ENCODE measurements at places on chromosomes 11 and 22.
A peak's percentile ranks its signal among the peaks of the same experiment; 100 is the strongest.

DNA sequence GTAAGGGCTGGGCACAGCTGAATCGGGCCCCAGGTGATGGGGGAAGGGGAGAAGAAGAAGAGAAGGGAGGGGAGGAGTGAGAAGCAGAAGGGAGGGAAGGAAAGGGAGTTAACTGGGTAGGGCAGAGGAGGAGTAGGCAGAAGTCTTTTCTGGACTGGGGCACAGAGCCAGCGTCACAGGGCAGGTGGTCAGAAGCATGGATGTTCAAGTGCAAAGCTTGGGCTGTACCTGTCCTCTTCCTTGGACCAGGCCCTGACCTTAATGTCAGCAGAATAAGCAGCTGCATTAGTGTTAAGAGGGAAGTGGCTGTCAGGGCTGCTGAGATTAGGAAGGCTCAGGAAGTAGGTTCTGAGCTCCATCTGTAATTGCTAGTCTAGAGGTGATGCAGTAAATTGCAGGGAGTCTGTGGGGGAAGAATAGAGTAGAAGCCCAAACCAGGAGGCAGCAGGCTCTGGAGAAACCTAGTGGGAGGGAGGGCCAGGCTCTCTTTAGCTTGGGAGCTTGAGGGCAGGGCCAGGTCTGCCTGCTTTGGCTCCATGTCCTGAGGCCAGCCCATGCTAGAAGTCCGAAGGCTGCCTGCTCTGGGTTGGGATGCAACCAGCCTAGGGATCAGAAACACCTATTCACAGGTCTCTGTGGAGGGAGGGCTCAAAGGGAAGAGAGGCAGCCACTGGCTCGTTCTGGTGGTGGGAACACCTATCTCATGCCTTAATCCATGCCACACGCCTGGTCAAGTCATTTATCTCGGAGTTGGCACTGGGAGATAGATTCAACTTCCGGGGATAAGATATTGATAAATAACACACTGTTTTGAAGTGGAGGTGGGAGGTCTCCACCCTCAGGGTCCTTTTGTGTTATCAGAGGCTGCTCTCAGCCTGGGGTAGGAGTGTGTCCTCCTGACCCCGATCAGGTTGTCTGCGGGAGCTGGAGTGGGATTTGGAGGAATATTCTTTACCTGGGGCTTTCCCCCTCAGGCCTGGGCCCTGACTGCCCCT lies 1.7 kb upstream of the UCP3 start:
- no peak for DNase-seq

DNA sequence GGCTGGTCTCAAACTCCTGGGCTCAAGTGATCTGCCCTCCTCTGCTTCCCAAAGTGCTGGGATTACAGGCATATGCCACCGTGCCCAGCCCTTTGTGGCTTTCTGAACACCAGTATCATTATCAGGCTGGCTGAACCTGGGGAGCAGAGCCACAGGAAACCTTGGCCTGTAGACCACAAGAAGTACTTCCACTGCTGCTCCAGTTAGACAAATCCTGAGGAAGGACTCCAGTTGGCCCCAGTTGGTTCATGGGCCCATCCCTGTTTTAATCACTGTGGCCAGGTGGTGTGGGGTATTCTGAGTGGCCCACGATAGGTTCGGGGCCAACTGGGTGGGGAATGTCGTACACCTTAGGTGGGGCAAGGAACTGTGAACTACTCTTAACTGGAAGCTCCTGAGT lies 5.5 kb upstream of the DUSP18 start:
- DNase-seq: no peak

DNA sequence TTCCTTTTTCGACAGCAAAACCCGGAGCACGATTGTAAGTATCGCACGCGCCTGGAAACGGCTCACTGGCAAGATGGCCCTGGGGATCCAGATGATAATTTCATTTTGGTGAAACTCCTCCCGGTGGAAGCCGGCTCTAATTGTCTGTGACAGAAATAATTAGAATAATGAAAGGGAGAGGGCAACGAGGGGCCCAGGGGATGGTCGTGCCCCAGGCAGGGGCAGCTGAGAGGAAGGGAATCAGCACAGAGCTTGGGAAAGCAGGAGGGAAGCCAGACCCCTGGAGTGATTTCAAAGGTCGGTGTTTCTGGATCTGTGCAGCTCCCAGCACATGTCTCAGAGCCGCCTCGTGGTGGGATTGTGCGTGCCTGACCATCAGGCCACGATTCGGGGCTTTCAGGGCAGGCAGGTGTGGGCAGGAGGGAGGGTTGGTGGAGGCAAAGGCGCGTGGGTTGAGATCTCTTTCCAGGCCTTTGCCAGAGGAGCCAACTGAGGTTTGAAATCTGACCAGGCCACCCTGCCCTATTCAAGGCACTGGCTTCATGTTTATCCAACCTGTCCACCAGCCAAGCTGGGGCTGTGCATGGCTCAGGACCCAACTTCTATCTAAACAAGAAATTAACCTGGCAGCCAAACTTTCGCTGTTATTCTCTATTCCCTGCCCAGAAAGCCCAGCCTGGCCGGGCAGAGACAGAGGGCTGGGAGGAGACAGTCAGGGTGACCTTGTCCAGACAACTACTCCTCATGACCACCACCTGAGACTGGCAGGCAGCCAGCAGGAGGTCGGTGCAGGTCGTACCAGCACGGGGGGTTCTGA lies 27.8 kb downstream of the ANO1 start:
- no peak for DNase-seq

- DNase-seq: no peak
Measured at GRCh38 chr11:130652671-130653335, 204.4 kb downstream of the ADAMTS15 start.

- no peak for DNase-seq
Measured at GRCh38 chr11:46119352-46120216, 1.7 kb downstream of the PHF21A start.

DNA sequence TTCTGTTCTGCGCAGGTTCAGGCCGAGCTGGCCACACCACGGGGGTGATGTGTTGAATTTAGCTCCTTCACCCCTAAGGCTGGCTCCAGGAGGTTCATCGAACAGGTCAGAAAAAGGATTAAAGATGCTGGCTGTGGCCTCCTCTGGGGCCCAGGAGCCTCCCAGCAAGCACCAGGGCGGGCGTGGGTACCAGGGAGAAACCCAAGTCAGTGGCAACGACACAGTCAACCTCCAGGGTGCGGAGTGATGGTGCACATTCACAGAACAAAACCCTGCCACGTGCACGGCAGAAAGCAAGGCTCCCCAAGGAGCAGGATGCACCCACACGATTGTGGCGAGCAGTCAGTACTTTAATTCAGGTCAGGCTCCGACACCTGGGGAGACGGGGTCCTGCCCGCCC lies 10.8 kb downstream of the C11orf24 start:
- no peak for DNase-seq

GRCh38 chr22:44702479-44703198 lies 635 bp downstream of the PRR5 start:
- no peak for DNase-seq

GRCh38 chr11:66183494-66184048 lies 84.9 kb upstream of the RAB1B start:
- no peak for DNase-seq

DNA sequence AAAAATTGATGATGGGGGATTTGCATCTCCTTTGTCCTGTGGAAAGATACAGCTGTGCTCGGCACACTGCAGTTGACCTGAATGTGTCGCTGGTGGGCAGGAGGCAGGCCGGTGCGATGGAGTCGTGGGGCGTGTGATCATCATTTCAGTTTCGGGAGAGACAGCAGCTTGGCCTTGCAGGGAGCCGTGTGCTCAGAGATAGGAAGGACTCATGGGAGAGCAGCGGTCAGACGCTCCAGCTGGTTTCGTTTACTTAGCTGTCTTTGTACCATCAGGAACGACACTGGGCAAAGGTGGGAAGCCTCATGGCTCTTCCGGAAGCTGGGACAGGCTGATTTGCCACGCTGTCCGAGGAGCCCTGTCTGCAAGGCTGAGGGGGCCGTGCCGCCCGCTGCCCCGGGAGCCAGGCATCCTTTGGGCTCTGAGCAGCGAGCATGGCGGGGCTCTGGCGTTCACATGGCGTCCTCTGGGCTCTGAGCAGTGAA lies 32.7 kb downstream of the GRAMD4 start:
- DNase-seq: no peak

- no peak for DNase-seq
Measured at GRCh38 chr11:74696500-74696899, 34.7 kb downstream of the CHRDL2 start.

DNA sequence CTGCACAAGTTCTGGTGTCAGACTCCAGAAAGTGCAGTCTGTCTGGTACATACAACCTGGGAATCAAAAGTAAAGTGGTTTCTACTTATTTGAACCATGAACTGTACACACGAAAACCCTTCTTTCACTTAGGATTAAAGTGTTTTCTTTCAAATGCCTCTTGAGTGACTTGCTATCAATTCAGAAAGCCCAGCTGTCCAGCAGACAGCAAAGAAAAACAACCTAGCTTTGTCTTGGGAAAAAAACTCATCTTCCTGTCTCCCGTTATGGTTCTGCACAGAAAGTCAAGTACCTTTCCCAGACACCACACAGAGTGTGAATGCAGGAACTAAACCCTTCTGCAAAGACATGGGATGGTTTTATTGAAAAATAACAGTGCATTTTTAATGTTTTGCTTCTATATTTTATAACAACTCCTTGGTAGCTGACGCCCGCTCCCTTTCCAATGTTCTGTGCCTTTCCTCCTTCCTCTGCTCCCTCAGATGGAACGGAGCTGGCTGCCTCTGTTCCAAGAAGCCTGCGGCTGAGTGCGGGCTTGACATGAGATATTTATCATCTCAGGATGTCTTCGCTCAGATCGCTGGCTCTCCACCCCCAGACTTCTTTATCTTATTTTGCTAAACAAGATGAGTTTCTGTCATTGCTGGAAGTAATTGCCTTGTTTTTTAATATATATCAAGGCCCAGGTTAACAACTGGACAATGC lies 322.3 kb upstream of the B3GAT1 start:
- no peak for DNase-seq

DNA sequence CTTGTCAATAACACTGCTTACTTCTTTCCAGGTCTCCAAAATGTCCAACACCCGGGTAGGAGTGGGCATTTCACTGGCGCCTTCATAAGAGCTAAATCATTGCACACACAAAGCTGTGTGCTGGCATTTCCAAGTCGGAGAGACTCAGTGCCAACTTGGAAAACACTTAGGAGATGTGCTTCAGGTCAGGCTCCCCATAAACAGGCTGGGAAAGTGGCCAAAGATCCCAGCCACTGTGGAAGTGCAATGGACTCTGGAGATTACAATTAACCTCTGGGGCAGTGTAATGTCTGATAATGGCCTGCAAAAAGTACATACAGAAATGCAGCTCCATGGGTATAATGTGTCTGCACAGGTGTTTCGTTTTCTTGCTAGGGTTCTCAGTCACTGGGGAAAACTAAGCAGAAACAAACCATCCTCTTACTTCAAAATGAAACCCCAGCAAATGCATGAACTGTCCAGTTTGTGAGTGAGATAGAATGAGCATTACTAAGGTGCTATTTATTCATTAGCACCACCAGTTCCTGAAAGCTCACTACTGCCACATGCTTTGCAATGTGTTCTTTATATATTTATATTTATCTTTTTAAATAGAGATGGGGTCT lies 79.0 kb downstream of the ABTB2 start:
- DNase-seq: no peak

DNA sequence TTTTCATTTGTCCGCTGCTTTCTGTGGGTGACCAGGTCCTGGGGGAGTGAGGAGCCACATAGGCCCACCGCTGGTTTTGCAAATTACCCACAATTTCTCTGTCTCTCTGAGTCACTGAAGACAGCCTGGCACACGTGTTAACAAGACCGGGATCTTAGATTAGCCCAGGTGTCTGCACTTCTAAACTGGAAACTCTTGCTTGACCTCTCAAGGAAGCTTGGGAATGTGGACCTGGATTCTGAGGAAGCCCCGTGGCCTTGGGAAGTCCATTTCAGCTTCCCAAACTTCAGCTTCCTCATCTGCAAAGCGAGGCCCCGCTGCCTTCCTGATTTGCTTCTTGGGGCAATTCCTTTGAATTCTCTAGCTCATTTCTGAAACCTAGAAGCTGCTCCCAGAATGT lies 119.9 kb downstream of the KIAA1671 start:
- no peak for DNase-seq

- peak; percentile 50 for DNase-seq
Measured at GRCh38 chr11:121722431-121723245, 269.9 kb upstream of the SORL1-AS1 start.

- no peak for DNase-seq
Measured at GRCh38 chr11:126526471-126526870, 171.0 kb downstream of the ST3GAL4 start.

DNA sequence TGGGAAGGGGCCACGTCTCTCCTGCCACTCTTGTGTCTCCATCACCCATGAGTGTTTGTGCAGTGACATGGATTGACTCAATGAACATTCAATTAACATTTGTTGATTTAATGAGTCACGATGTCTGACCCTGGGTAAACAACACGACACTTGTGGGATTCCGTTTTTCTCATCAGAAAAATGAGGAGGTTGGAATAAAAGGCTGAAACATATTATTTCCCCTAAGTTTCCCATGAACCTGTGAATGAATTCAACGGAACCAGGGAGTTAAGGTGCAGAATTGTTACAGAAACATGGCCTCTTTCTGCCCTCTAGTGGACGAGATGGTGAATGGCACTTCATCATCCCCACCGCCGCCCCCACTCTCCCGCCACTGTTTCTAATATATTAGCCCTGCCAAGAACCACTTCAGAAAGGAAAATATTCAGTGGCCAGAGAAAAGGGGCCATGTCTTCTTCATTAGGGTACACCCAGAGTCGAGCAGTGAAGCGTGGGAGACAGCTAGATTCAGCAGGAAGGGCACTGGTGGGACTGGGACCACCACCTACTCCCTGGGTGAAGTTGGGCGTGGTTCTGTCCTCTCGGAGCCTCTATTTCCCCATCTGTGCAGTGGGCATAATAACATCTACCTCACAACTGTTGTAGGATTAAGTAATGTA lies 46.3 kb upstream of the SYT13 start:
- DNase-seq: no peak

DNA sequence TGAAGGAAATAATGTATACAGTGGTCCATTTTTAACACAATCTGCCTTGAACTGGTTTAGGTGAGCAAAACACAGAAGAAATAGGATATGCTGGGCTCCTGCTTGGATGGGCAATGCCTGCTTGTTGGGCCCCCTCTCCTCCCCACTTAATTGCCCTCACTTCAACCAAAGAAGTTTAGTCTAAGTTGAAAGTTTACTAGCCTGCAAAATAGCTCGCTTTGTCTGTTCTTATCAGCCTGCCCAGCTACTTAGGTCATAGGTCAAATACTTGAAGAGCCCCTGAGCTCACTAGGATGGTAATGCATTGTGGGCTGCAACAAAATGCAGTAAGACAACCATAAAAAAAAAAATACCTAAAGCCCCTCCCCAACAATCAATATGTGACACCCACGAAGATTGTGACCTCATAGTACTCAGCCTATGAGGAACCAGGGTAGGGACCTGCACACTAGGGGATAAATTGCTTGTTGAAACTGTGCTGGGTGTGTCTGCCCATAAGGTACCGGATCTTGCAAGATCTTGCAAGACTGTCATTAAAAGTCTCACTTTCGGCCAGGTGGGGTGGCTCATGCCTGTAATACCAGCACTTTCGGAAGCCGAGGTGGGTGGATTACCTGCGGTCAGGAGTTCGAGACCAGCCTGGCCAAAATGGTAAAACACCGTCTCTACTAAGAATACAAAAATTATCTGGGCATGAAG lies 10.9 kb downstream of the DRICH1 start:
- DNase-seq: no peak

- DNase-seq: no peak
Measured at GRCh38 chr11:109267293-109268095, 154.5 kb upstream of the C11orf87 start.
